ENCODE measurements at places on chromosomes 12 and 14.

DNA sequence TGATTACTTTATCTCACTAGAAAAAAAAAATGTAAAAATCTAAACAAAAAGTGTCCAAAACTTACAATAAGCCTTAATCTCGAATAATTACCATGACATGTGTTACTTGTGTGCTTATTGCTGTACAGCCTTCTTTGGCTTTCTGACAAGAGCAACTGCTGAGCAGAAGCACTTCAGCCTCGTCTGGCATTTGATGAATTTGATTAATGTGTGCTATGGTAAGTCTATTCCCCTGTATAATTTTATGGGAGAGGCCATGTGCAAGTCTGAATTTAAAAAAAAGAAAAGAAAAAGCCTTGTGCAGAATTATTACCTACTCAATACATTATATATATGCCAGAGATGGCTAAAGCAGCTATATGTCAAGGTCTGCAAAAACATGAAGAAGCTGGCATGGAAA lies 113.9 kb downstream of the AEBP2 start:
- DNase-seq: no peak

GRCh38 chr14:97442363-97442762 lies 645.2 kb downstream of the VRK1 start:
- no peak for DNase-seq

GRCh38 chr12:70840656-70841350 lies 79.7 kb downstream of the PTPRR start:
- no peak for DNase-seq

DNA sequence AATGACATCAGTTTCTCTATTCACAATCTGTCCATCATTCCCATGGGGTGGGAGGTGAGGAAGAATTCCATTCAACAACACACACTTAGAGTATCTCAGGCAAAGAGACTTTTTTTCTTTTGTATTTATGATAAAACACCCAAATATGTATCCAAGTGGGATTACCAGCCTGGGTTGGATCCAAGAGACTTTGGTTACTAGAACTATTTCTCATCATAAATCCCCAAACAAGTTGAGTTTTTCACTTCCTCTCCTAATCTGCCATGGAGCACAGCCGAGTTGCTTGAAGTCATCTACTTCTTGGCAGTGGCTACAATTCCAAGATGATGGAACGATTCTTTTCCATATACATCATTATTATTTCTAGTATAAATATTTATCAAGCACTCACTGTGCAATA lies 209.2 kb upstream of the HMGA2 start:
- DNase-seq: peak; percentile 71

DNA sequence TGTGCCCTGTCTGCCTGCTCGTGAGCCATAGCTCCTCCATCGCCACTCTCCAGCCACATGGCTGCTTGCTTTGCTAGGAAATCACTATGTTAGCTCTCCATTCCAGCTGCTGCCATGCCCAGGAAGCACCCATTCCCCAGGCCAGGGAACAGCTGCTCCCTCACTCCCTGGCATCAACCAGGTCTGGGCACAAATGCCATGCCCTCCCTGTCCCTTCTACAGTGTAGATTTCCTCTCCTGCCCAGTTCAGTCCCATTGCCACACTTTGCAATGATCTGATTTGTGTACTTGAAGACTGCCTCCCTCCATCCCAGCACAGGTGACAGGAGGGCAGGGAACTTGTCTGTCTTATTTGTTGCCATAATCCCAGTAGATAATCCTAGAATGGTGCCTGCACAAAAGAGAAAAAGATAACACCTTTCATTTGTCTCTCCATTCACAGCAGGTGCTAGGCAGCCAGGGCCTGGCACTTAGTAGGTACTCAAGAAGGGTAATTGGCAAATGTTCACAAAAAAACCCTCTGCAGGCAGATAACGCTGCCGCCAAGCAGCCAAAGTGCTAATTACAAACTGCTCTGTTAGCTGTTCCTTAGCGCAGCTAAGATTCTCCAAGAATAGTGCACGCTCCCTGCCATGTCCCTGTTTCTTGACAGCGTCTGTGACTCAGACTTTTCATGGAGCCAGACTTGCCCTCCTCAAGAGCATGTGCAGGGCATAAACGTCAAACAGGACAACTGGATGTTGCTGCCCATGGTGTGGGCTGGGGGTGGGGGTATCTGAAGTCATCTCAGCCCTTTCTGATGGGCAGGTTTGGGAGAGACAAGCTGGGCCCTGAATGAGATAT lies 69.1 kb downstream of the ARL6IP4 start:
- DNase-seq: no peak

DNA sequence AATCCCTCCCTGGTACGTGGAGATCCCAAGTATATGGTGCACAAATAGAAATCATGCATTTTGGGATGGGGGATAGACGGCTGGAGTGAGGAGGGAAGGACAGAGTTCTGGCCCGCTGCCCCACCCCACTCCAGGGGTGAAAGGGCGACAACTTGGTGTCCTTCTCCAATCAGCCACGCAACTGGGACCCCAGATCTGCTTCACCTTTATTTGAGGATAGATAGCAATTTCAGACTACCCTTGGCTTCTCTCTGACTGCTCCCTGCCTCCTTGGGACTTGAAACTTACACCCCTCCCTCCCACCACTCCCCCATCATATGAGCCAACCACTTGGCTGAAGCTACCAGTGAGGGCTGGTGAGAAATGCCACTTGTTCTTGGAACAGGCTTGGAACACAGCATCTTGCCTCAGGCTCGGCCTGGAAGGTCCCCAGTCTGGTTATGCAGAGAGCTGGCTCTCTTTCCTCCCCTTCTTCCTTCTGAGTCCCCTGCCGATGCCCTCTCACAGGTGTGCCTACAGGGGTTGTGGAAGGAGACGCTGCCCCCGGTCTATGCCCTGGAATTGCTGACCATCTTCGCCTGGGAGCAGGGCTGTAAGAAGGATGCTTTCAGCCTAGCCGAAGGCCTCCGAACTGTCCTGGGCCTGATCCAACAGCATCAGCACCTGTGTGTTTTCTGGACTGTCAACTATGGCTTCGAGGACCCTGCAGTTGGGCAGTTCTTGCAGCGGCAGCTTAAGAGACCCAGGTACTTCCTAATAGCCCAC lies 8.1 kb downstream of the OAS3 start:
- DNase-seq: no peak

- DNase-seq: no peak
Measured at GRCh38 chr12:67161322-67161918, 107.7 kb upstream of the CAND1 start.
